ENCODE measurements at places on chromosomes 4 and X.

- DNase-seq, result no peak
Measured at GRCh38 chr4:55004831-55005230, 120.6 kb downstream of the KDR start.

DNA sequence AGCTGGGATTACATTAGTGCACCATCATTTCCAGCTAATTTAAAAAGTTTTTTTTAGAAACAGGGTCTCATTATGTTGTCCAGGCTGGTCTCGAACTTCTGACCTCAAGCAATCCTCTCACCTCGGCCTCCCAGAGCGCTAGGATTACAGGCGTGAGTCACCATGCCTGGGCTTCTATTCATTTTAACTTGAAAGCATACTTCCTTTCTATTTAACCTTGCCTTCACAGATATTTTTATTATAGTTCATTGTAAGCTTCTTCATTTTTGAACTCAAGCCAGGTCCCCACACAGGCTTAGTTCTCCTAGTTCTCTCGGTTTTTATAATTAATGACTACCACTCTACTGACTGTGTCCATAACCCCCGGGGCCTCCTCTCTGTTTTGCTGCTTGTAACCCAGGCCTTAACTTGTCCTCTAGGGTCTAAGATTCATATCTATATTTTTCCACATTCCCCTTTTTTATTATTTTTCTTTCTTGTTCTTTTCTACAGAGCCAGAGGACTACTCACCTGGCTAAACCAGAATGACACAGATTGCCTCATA lies 50.7 kb downstream of the SNX12 start:
- no peak for DNase-seq

GRCh38 chr4:107318078-107318477 lies 282.0 kb upstream of the DKK2 start:
- no peak for DNase-seq

GRCh38 chrX:39848243-39848642 lies 249.5 kb downstream of the BCOR start:
- DNase-seq, result no peak

- no peak for DNase-seq
Measured at GRCh38 chr4:137651128-137651527, 118.8 kb upstream of the PCDH18 start.

- no peak for DNase-seq
Measured at GRCh38 chrX:72069350-72070160, 62.2 kb downstream of the RTL5 start.

All from activated naive CD4-positive, alpha-beta T cell treated with anti-CD3 and anti-CD28 coated beads, Interleukin-2, amount 50 U/mL, for 16 hours (primary cell).